ENCODE measurements at places on chromosomes 13 and 19. TPM values are rescaled to one million over a fixed set of nuclear protein-coding genes. Genes with fewer than 3 reads are reported as not detected.

Gene ZNF530
- total RNA-seq = 4.4 TPM

Gene ZNF471
- 0.06 TPM for total RNA-seq

Gene PGLYRP1
- not detected for total RNA-seq

Gene LRRC63
- not detected for total RNA-seq

Gene DMAC2
- total RNA-seq = 104 TPM

Gene PSG1
- 0.27 TPM for total RNA-seq

Gene ZNF829
- 0.44 TPM for total RNA-seq

Gene FPR3
- not detected for total RNA-seq

Gene IGFL4
- 0.33 TPM for total RNA-seq

Gene ADAMTSL5
- 4.4 TPM for total RNA-seq

Gene APC2
- 1.2 TPM for total RNA-seq

Gene LGALS14
- not detected for total RNA-seq

Gene KDELR1
- total RNA-seq = 442 TPM

Gene GAPDHS
- not detected for total RNA-seq

Gene KIR2DL4
- not detected for total RNA-seq

Gene ZNF793
- total RNA-seq = 0.05 TPM

Gene FAM216B
- total RNA-seq = not detected

Gene ZNF470
- 1.7 TPM for total RNA-seq

Gene RAB11B
- total RNA-seq = 94.2 TPM

Gene RLN3
- total RNA-seq = not detected

Gene MLLT1
- 21.7 TPM for total RNA-seq

Gene CERS1
- 5.1 TPM for total RNA-seq

Gene ZNF813
- 0.23 TPM for total RNA-seq

Gene ZNF20
- 0.25 TPM for total RNA-seq

Gene ZNF541
- not detected for total RNA-seq

Gene ZNF540
- 0.15 TPM for total RNA-seq

Gene MBD3
- total RNA-seq = 51.5 TPM

Gene PSPN
- total RNA-seq = 0.65 TPM

Gene ATXN8OS
- not detected for total RNA-seq

Gene SRRM5
- 0.93 TPM for total RNA-seq

Gene MAG
- total RNA-seq = not detected

Gene NAPSA
- 1.3 TPM for total RNA-seq

Gene SLC10A2
- not detected for total RNA-seq

Gene CDC16
- total RNA-seq = 40.8 TPM

Gene CNN1
- 0.45 TPM for total RNA-seq

Gene HIF3A
- total RNA-seq = not detected

Gene HRC
- not detected for total RNA-seq

Measured in A549 treated with CORT108297 at 1 μM for 4 hours (cell line).